ENCODE measurements at places on chromosomes 4 and X.
A peak's percentile ranks its signal among the peaks of the same experiment; 100 is the strongest.

- DNase-seq: no peak
These were observed 29.2 kb downstream of the CNGA2 start for GRCh38 chrX:151763711-151764110.

- DNase-seq: no peak
These were observed 17.6 kb upstream of the GABRA4 start for GRCh38 chr4:47010912-47011446.

DNA sequence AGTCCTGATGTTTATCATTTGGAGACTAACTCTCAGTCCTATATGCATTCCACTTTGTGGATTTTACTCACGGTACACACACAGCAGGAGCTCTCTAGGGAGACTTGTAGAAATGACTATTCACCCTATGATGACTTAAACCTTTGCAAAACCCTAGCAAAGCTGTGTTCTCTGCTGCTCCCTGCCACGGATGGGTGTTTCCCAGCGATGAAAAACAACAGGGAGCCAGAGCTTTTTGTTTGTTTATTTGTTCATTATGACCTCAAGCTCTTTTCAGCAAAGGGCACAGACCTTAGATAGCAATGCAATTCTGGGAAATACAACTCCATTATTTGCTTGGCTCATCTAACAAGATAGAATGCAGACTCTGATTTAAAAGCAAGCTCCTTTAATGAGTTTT, 156.6 kb downstream of the GRIA3 start:
- no peak for DNase-seq

GRCh38 chrX:103187953-103188475, 26.9 kb upstream of the BEX4 start:
- DNase-seq: no peak

GRCh38 chrX:153414856-153415510, 3.7 kb downstream of the ZFP92 start:
- DNase-seq: no peak

DNA sequence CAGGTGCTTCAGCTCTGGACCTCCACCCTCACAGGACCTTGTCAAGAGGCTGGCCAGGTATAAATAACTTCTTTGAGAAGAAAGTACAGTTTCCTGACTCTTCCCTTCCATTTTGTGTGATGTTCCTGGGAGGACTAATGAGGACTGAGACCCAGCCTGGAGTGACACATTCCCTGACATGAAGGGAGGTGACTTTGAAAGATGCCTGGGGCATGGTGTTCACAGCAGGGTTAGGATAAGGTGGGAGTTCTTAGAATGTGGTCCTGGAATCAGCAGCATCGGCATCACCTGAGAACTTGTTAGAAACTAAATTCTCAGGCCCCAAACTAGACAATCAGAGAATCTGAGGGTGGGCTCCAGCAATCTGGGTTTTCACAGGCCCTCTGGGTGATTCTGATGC, 224.9 kb upstream of the BOD1L1 start:
- no peak for DNase-seq

DNA sequence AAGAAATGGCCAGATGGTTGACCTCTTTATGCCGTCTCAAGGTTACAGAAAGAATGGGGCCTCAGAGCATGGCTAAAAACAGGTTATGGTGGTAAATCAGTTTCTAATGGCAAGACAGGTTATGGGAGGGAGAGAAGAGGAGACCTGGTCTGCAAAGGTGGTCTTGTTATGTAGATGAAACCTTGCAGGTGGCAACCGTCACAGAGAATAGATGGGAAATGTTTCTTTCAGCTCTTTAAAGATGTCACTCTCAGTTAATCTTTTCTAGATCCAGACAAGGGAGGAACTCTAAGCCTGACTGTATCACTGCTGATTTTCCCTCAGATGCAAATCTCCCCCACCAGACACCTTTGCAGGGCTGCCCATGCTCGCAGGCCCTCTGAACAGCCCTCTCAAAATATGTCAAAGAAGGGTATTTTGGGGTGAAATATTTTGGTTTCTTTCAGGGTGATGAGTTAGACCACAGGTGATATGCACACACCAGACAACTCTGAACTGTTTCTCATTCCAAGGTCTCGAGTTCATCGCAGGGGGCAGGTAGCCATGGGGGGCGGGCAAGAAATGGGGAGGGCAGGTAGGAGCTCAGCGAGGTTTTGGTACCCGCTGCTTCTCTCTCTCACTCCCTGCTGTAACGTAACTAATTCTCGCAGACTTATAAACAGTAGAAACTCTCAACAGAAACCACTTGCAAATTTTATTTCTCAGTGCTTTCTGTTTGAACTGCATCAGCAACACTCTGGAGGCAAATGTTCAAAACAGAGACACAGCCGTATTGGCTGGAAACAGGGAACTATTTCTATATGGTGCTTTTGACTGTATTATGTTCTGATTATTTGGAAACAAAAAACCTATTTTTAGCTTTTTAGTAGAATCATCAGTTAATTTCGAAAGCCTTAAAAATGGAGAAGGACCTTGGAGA, 32.4 kb downstream of the CASP3 start:
- DNase-seq: no peak

- DNase-seq: no peak
These were observed 859 bp downstream of the SMARCA1 start for GRCh38 chrX:129522184-129523078.

GRCh38 chrX:12400218-12400617, 261.9 kb downstream of the FRMPD4 start:
- DNase-seq: no peak

- DNase-seq: no peak
These were observed 80.5 kb downstream of the STAG2 start for GRCh38 chrX:124042042-124042441.

DNA sequence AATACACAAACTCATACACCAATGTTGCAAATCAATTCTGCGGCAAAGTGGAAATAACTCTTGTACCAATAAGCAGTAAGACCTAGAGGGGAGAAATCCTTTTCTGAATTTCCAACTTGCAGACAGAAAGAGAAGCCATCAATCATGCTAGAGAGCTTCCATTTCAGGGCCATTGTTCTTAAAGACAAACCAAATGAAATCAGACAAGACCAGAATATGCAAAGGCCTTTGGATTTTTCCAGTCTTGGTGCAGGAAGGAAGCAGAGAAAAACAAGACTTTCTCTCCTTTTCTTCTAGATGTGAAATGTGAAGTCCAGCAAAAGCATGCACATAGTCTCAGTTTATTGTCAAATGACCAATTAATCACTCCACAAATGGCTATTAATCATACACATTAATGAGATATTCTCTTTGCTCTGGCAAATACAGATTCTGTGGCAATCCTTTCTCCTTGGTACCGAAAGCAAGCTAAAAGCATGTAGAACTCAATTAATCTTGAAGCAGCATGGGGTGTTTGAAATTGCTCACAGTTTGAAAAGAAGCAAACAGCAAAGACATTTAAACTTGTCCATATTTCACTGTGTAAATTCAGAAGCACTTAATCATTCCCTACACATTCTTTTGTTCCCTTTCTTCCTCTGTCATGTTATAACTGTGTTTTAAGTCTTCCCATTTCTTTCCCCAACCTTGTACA, 466.1 kb downstream of the GPAT3 start:
- DNase-seq: no peak

- DNase-seq: no peak
These were observed 38.9 kb downstream of the WDR1 start for GRCh38 chr4:10077483-10078335.

GRCh38 chr4:186691396-186691795, 32.3 kb downstream of the FAT1 start:
- DNase-seq: no peak

GRCh38 chrX:50813843-50814661, at the start of gene SHROOM4:
TSS of gene SHROOM4 (minus strand) at chrX:50814194. CDS start at chrX:50814018, 176 bp downstream.
- no peak for DNase-seq

GRCh38 chrX:526295-527224, 104.0 kb upstream of the SHOX start:
- DNase-seq: no peak

DNA sequence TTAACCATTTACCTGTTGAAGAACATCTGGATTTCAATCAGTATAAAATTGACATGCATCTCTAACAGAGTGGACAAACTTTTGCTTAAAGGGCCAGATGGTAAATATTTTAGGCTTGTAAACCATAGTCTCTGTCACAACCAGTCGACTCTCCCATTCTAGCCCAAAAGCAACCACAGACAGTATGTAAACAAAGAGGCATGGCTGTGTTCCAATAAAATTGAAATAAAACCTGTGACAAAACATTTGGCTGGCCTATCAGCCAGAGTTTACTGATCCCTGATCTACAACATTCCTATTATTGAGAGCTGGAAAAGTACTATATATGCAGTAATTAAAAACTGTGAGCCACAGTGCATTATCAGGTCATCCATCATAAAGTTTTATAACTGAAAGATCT, 3.2 kb downstream of the CENPC start:
- no peak for DNase-seq

DNA sequence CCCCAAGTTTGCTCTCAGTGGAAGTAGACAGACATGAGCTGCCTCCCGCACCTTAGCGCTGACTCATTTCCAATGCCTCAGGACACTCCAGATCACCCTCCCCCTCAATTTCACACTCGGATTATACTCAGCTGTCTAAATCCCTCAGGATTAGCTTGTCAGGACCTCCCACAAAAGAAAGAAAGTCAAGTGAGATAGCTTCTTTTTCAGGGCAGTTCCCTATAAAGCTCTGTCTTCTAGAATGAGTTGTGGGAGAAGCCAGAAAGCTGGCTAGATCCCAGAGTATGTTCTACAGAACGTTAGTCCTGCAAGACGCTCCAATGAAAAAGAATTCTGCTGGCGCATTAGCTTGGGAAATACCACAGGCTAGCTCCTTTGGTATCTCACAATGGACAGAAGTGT, 51.2 kb upstream of the MTNR1A start:
- DNase-seq: no peak

- no peak for DNase-seq
These were observed 7.8 kb upstream of the MCUB start for GRCh38 chr4:109552237-109552636.

DNA sequence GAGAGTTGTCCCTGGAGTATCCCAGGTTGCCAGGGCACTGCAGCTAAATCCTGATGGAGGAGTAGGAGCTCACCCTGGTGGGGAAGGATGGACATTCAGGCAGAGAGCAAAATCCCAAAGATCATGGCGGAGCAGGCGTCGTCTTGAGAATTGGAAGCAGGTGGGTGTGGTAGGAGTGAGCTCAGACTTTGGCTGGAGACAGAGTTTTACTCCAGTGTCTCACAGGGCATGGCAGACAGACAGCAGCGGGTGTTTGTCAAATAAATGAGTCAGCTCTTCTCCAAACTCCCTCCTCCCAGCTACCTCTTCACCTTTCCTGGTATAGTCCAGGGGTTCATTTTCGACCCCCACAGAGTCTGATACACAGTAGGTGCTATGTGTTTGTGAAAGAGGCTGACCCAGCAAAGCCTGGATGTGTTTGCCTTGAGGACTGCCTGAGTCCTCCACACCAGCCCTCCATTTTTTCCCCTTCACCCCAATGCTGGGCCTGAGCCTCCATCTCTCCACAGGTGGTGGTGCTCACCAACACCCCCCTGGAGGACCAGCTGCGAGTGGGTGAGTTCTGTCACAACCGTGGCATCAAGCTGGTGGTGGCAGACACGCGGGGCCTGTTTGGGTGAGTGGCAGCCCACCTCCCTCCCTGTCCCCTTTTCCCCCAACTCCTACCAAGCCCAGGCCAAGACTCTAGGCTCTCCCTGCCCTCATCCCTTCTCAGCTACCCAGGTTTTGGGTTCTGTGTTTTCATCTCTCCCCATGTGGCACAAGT, 6.9 kb downstream of the UBA1 start:
- no peak for DNase-seq

DNA sequence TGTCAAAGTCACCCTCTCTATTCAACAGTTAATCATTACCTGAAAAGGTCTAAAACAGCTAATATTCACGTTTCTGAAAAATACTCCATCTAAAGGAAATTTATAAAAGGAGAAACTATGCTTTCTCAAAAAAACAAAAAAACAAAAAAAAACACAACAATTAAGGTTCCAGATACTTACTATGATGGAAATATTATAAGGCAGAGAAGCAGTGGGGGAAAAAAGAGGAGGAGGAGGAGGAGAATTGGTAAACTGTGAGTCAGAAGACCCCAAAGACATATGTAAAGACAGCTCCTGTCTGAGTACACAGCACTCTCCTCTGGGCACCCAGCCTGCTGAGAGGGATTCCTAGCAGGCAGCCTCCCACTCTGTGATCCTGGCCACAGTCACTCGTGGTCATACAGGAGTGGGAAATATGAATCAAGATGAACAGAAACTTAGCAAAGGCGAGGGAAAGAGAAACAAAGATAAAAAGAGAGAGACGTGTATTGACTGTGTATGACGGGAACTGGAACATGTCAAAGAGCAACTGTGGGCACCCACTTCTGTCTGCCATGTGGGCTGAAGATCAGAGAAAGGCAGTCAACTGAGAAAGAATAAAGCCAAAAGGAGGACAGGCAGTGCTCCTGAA, 12.5 kb downstream of the KLHL15 start:
- peak; percentile 44 for DNase-seq

DNA sequence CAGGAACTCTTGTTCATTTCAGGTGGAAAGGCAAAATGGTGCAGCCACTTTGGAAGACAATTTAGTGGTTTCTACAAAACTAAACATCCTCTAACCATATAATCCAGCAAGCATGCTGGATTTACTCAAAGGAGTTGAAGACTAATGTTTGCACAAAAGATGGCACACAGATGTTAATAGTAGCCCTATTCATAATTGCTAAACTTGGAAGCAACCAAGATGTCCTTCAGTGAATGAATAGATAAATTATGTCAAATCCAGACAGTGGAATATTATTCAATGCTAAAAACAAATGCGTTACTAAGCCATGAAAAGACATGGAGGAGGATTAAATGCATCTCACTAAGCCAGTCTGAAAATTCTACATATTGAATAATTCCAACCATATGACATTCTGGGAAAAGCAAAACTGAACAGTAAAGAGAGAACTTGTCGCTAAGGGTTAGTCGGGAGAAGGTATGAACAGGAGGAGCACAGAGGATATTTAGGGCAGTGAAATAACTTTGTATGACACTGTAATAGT, 48.2 kb upstream of the PCDH7 start:
- DNase-seq: no peak

Data from stimulated activated naive CD4-positive, alpha-beta T cell treated with Interleukin-2 at 50 U/mL for 16 hours (primary cell).